ENCODE measurements at places on chromosomes 5 and 9.

DNA sequence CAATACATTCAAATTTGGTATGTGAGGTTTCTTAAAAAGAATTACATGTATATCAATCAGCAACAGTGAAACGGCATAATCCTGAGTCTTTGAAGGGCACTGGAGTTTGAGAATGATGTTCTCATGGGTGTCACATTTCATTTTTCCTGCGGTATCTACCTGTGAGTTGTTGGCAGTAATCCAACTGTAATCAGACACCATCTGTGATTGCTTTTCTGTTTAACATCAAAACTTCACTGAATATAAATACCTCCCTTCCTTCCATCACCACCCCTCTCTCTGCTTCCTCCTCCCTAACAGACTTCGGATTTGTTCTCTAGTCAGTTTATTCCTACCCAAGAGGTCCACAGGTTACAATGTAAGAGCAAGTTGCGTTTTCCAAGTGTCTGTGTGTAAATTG, 275.2 kb upstream of the PCSK5 start:
- no peak for DNase-seq

DNA sequence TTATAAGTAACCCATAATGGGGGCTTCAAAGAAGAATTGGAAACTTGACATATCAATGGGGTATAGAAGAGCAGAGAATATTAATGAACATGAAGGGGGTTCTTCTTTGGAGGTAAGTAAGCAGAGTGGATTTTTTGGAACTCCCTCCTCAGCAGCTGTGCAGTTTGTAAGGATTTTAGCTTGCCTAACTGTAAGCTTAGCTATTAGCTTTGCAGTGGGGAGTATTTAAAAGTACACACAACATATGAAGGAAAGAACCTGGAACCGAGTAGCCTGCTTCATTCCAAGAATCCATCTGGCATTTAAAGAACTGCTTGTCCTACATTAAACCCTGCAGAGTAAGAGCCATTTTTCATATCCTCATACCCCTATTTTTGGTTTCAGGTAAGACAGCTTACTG, 2.2 kb upstream of the PBX3 start:
- no peak for DNase-seq

GRCh38 chr9:134605351-134605965, 36.1 kb upstream of the COL5A1 start:
- no peak for DNase-seq

GRCh38 chr5:54651482-54652076, 134.0 kb downstream of the SNX18 start:
- DNase-seq: no peak

- DNase-seq: no peak
Observed at GRCh38 chr9:98135558-98135934, 16.5 kb upstream of the TRIM14 start.

GRCh38 chr9:137452761-137453642, 6.1 kb downstream of the NSMF start:
- no peak for DNase-seq

DNA sequence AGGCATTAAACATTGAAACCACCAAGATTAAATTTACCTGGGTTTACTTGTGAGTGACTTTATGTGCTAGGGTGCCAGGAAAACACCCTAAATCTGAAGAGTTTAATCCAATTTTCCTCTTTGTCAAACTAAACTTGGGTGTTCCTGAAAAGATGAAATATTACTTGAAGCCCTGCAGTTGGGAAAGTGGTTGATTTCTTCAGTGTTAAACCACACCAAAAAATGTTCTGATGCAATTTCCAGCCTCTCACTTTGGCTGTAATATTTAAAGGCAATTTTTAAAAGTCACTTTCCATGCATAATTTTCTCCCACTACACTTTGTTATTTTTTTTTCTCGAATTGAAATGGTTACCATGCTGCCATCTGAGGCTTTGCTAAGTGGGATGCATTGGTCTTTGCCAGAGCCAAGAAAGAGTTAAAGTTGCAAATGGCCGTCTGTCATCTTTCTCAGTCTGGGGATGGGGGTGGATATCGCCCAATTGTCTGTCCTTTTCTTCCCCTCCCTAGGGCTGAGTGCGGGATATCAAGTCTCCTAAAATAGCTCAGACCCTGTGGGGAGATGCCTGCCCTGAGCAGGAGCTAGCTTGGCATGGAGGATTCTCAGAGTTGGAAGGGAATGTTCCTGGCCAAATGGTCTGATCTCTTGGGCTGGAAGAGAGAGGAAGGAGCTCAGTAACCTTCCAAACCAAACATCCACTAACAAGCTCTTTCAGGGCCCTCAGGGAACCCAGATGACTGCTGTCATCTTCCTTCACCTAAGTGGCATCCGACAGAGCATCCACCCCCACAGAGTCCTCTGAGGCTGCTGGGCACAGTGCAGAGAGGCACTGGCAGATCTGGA, 13.6 kb upstream of the SHB start:
- no peak for DNase-seq

GRCh38 chr5:18113721-18114120, 479.5 kb downstream of the TAF11L14 start:
- DNase-seq: no peak

DNA sequence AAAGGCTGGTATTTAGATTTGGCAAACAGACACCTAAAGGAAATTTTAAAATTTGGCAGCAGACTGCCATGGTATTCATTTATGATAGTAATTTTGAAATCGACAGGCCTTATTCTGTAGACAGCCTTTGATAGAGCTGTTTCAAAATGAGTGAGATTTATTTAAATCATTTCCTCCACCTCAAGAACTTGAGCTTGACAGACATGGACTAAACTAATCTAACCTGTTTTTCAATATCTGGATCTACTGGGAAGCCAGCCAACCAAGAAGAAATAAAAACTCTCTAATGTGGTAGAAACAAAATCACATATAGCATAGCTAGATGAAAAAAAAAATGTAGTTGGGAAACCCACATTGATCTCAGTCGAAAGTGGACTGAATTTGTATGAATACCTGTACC, 56.9 kb upstream of the RASA1 start:
- DNase-seq: no peak

- no peak for DNase-seq
Observed at GRCh38 chr5:42989190-42989589, 50.9 kb downstream of the ANXA2R start.

DNA sequence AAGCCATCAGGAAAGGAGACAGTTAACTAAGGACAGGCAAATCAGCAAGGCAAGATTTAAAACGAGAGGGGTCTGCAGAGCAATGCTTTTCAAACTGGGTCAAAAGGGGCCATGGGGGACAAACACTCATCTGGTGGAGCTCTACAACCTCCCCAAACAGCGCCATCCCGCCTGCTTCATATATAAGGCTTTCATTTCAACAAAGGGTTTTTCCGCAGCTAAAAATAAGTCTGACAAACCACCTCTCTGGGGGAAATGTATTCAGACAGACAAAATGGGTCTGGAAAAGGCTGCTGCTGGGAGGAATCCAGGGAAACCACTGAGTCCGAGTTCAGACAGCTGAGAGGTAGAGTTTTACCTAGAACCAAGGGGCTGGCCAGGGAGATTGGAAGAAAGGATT, 8.3 kb upstream of the SEPTIN8 start:
- DNase-seq: no peak

- no peak for DNase-seq
Observed at GRCh38 chr9:17776735-17777134, 197.9 kb downstream of the SH3GL2 start.

GRCh38 chr5:115100319-115100955, 69.3 kb downstream of the TRIM36 start:
- no peak for DNase-seq

- no peak for DNase-seq
Observed at GRCh38 chr5:28190011-28190410, 1151.6 kb upstream of the CDH9 start.

DNA sequence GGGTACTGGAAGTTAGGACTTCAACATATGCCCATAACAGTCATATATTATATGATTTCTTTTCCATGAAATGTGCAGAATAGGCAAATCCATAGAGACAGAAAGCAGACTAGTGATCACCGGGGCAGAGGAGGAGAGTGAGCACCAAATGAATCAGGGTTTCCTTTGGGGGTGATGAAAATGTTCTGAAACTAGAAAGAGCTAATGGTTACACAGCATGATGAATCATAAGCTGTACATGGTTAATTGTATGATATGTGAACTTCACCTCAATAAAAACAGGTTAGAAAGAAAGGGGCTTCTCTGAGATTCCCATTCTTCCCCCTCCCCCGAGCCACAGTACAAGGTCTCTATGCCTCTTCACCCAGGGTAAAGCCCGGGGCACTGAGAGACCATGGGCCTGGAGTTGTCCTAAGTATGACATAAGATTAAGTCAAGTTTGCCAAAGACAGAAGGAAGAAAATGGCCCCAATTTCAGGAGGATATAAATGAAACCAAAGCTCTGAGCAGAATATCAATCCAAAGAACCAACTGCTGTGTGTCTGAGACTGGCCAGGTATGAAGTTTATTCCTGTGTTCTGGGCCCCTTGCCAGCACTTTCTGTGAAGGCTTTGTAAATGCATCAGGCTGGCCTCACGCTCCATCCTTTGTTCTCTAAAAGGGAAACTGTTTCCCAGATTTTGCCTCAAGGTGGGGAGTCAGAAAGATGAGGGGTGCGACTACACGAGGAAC, 243.8 kb downstream of the CDK5RAP2 start:
- no peak for DNase-seq

- DNase-seq: no peak
Observed at GRCh38 chr9:103992938-103993579, 101.0 kb upstream of the SMC2 start.

DNA sequence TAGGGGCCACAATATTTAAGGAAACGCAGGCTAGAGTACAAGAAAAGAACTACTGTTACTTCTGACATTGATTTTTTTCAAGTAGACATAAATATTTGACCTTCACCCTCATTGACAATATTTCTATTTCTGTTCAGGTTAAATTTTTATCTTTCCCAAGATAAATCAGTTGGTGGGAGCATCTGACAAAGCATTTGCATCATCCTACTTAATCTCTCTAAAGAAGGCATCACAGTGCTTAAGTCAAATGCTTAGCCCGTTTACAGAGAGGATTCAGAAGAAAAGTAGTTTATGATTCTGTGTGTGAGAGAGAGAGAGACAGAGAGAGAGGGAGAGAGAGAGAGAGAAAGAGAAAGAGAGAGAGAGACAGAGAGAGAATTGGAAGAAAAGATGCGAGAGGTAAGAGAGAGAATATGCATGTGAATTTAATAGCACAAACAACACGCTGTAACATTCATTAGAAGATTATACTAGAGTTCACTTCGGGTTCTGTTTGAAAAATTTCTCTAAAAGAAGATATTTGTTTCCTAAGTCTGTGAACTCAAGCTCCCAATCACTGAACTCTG, 1093.3 kb upstream of the CDH6 start:
- DNase-seq: no peak

DNA sequence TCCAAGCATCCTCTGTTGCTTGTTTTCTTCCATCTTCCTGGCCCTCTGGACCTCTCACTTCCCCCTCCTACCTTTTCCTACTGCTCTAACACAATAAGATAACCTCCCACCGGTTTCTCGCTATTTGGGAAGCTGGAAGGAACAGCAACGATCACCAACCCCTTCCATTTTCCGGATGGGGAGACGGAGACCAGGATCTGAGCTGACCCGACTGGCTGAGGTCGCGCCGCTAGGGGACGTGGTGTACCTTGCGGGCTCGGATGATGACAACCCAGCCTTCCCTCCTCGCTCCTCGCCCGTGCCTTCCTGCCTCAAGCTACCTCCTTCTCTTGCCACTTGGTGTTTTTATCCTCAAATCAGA, 1.9 kb downstream of the LPAR1 start:
- DNase-seq: no peak

DNA sequence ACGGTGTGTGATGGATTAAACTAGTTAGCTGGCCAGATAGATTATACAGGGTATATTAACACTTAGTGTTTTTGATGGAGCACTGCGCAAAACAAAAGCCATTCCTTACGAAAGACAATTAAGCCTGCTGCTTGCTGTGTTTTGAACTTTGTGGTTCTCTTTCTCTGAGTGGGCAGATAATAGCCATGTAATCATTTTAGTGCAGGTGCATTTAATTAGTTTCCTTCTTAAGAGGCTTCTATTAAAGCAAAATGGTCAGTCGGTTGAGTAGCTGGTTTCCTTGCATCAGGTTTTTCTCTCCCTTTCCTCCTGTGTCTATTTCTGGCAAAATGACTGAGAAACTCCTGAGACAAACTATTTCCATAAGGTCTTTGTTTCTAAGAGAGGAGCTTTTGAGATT, 512.5 kb downstream of the DMAC1 start:
- DNase-seq: no peak

DNA sequence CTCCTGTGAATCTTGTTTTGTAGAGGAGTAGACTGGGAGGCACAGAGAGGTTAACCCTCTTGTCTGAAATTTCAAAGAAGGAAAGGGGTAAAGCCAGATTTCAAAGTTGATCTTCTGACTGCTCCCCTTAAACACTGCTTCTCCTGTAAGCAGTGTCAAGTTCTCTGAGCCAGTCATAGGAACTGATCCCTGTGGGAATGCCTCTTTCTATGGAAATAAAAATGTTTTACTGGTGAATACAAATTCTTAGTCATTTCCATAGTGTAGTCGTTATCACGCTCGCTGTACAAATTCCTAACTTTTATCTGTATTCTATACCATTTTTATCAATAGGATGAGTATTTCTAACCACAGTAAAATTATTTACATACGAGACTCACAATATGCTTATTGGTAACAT, 66.3 kb upstream of the PRRC1 start:
- DNase-seq: no peak

GRCh38 chr9:22157276-22157675, 148.2 kb upstream of the CDKN2B start:
- no peak for DNase-seq

- no peak for DNase-seq
Observed at GRCh38 chr5:28766565-28767158, 1728.3 kb upstream of the CDH9 start.
